ENCODE measurements at places on chromosomes 11 and 22. TPM values are rescaled to one million over a fixed set of nuclear protein-coding genes. Genes with fewer than 3 reads are reported as not detected.

DNA sequence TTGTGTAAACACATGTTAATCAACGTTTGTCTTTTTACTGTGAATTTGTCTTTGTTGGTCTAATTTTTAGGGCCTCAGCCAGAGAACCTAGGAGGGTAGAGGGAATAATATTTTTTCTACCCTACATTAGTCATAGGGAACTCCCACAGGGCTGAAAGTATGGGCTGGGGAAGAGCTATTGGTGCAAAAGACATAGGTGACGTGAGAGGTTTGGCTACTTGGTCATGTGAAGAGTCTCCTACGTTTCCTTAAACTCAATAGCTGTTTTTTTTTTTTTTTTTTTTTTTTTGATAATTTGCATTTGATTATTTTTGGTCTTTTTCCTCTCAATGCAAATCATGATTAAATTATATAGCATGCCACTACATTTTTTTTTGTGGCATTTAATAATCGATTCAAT, 15.9 kb upstream of the MMP7 start:
- no peak for DNase-seq

GRCh38 chr11:93238956-93239355, 41.2 kb upstream of the SLC36A4 start:
- no peak for DNase-seq

- peak; percentile 37 for DNase-seq
Observed at GRCh38 chr11:534396-535209, 773 bp downstream of the HRAS start.

- no peak for DNase-seq
Observed at GRCh38 chr11:103035791-103036434, 56.0 kb downstream of the DCUN1D5 start.

DNA sequence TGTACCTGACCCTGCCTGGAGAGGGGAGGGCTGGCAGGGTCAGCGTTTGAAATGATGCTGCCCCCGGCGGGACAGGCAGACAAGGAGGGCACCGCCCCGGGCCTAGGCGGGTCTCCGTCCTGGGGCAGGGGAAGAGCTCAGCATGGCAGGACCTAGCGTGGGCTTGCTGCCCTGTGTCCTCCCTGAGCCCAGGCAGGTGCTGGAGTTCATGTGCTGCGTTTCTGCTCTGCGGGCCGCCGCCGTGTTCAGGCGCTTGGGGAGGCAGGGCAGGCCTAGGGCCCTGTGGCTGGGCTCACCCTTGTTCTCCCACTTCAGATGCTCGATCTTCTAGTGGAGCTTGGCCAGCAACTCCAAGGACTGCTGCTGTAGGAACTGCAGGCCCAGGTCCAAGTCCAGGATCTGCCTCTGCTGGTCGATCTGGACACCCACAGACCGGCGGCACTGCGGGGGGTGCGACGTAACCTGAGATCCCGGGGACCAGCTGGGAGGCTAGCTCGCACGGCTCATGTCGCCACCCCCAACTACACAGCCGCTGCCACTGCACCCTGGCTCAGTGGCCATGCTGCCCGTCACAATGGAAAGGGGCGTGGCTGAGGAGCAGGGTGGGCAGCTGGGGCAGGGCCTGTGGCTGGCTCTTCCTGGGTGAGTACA, 84.4 kb downstream of the MED15 start:
- peak; percentile 83 for DNase-seq

Gene ANO3
- total RNA-seq = not detected
